ENCODE measurements at places on chromosomes 4 and X.

DNA sequence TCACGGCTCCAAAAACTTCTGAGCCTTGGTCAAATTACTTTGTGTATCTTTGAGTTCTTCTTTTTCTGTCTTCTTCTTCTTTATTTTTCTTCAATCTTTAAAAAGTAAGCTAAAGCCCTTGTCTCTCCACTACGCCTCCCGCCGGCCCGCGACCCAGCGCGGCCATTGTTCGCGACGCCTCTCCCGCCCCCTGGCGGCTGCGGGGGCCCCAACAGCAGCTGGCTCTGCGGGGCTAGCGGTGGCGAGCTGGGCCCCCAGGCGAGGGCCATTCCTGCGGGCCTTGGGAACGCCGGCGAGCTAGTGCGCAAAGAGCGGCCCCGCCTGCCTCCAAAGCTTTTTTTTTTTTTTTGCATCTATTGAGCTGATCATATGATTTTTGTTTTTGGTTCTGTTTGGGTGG lies 119.1 kb downstream of the TGIF2LX start:
- DNase-seq = no peak

GRCh38 chrX:74940414-74940813 lies 15.2 kb upstream of the NEXMIF start:
- no peak for DNase-seq

GRCh38 chrX:155747520-155747919 lies 133.6 kb upstream of the VAMP7 start:
- no peak for DNase-seq

DNA sequence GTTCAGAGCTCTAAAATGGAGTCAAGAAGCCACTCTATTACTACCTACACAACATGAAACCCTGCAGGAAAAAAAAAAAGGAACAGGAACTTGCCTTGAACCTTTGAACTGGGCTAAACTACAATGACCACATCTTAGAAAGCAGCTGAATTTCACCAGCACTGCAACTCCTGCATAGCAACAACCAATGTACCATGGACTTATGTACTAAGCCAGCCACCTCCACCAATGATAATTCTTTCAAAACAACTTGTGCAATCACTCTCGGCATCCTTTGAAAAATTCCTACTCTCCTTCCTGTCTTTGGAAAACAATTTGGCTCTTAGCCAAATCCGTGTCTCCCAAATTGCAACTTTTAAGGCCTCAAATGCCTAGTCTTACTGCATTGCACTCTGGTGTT lies 26.8 kb upstream of the FMR1 start:
- no peak for DNase-seq

GRCh38 chr4:181301735-181302710 lies 941.2 kb upstream of the TENM3 start:
- peak; percentile 36 for DNase-seq
